ENCODE measurements at places on chromosomes 3 and 15. TPM values are rescaled to one million over a fixed set of nuclear protein-coding genes. Genes with fewer than 3 reads are reported as not detected.
A peak's percentile ranks its signal among the peaks of the same experiment; 100 is the strongest.

The RNU5B-1 gene
- polyA plus RNA-seq: not detected

The DAZL gene
- not detected for polyA plus RNA-seq

- DNase-seq: no peak
Measured at GRCh38 chr3:47057212-47057671, 77.8 kb downstream of the NBEAL2 start.

DNA sequence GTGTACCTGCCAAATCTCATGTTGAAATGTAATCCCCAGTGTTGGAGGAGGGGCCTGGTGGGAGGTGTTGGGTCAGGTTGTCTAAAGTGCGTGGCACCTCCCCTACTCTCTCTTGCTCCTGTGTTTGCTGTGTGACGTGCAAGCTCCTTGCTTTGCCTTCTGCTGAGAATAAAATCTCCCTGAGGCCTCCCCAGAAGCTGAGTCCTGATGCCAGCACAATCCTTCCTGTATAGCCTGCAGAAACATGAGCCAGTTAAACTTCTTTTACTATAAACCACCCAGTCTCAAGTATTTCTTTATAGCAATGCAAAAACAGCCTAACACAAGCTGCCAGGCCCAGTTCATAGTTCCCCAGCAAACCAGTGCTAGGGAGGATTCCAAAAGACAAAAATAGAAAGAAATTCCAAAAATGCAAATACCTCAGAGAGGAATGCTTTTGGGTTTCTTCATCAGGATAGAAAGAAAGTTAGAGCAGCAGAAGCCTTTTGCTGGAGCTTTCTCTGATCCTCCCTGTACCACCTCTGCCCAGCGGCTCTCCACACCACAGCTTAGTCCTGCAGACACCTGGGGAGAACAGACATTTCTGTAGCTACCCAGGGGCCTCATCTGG, 25.9 kb upstream of the CDV3 start:
- DNase-seq: no peak

DNA sequence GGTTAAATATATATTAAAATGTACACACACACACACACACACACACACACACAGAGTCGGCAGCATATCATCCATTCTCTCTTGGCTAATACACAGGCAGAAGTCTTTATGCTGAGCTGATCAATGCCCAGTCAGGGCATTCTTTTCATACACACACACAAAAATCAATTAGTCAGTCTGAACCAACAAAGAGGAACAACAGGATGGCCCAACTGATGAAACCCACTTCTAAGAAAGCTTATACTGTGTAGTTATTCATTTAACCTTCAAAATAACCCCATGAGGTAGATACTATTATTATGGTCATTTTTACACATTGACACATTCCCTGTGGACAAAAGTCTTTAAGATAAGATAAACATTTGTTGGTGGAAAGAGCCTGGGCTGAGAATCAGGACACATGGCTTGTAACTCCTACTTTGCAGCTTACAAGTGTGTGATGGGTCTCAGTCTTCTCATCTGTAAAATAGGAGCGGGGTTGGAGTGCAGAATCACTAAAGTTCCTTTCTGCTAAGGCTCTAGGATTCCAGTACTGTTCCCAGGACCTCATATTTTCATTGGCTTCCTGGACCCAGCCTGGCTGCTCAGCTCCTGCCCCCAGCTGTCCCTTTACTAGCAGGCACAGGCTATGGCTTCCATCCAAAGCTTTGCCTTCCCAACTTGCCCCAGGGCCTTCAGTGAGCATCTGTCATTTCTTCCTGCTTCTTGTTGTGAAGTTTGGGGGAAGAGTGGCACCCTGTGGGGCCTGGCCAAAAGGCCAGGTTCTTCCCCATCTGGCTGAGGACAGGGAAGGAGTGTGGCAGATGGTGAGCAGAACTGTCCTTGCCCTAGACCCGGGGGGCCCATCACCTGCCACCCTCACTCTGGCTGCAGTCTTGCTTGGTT, 27.2 kb upstream of the GLCE start:
- no peak for DNase-seq

DNA sequence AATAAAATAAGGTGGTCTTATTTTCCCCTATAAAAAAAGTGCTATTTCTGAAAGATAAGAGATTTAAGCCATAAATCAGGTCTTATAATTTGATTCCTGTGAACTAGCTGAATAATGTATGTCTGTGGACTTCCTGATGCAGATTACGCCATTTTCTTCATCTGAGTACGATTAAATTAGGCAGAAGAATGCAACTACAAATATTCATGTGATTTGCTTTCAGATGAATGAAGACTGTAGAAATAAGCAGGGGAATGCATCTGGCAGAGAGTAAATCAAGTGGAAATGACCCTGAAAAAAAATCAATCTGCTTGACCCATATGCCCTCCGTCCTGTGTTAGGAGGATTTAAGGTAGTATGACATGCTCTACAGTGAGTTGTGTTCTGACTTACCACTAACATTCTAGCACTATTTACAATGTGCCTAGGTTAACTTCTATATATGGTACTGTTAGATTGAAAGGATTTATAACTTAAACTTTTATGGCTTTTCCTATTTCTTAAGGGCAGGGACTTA, 14.7 kb downstream of the BNIP2 start:
- DNase-seq: no peak

GRCh38 chr3:193869221-193870201, 266.4 kb upstream of the HES1 start:
- peak; percentile 51 for DNase-seq
